SJSA1 (cell line): ENCODE measurements at places on chromosomes 1 and 21.

GRCh38 chr1:25871086-25871703 is 4.3 kb downstream of the PAQR7 start:
- no peak for DNase-seq
- H3K27ac ChIP-seq = no peak overlapping the region
- peaks cover 17% of the 10 kb centered on the region for H3K4me1 ChIP-seq
- no peaks in the 10 kb centered on the region for H3K36me3 ChIP-seq

DNA sequence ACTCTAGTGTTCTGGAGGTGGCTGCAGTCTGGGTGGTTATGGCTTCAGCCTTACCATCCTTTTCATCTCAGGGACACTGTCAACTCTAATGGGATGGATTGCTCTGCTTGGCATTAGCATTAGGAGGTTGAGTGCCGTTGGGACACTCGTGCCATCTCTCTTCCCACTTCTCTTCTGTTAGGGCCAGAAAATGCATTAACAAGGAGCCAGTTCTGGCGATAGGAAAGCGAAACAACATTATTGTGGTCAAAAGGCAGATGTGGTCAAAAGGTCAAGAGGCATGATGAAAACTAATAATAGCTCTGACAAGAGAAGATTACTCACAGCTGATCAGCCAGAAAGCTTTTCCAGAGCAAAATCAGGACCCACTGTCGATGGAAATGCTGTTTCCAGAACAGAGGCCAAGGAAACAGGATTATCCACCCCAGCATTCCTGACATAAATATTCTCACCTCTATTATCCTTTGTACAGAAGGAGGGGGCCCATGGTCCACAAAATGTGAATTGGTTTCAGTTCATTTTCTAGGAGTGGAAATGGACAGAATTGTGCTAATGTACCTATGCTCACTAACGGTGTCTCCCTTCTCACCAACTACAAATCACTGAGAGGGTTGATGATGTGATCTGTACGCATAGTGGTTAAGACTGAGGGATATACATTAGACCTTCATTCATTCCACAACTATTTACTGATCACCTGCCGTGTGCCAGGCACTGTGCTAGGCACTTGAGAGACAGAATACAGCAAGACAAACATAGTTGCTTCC is 72.0 kb downstream of the ST6GALNAC5 start:
- H3K27me3 ChIP-seq = no peaks in the 10 kb centered on the region

DNA sequence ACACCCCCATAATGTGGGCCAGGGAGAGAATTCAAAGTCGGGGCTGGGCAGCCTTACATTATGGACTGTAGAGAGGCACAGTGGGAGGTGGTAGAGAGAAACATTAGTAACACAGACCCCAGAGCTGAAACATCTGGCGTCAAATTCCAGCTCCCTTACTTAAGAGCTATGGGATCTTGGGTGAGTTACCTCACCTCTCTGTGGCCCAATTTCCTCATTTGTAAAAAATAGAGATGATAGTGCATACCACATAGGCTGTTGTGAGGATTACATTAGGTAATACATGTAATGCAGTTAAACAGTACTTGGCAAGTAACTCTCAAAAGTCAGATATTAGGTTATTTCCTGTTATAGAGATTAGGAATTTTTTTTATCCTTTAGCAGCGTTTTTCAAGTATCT is 160.5 kb upstream of the KIAA0040 start:
- no peaks in the 10 kb centered on the region for H3K4me1 ChIP-seq
- H3K4me3 ChIP-seq = no peak overlapping the region
- no peak overlapping the region for H3K27ac ChIP-seq
- H3K36me3 ChIP-seq = no peaks in the 10 kb centered on the region
- no peak for DNase-seq

GRCh38 chr1:178091986-178092745 is 1.7 kb upstream of the RASAL2 start:
- no peak for DNase-seq
- H3K36me3 ChIP-seq = peaks cover 21% of the 10 kb centered on the region
- H3K4me1 ChIP-seq = peaks cover 41% of the 10 kb centered on the region
- H3K4me3 ChIP-seq = peak overlapping the region; percentile 90

- H3K4me1 ChIP-seq = peaks cover 12% of the 10 kb centered on the region
- H3K36me3 ChIP-seq = no peaks in the 10 kb centered on the region; the same call in 1 of the 2 replicates
- no peak for DNase-seq
Measured at GRCh38 chr1:52751589-52752483, 25.6 kb downstream of the ZYG11B start.

GRCh38 chr1:29931477-29932175 is 695.3 kb downstream of the PTPRU start:
- H3K36me3 ChIP-seq = no peaks in the 10 kb centered on the region
- H3K27ac ChIP-seq = no peak overlapping the region
- peaks cover 7% of the 10 kb centered on the region; the same call in 1 of the 2 replicates for H3K27me3 ChIP-seq

DNA sequence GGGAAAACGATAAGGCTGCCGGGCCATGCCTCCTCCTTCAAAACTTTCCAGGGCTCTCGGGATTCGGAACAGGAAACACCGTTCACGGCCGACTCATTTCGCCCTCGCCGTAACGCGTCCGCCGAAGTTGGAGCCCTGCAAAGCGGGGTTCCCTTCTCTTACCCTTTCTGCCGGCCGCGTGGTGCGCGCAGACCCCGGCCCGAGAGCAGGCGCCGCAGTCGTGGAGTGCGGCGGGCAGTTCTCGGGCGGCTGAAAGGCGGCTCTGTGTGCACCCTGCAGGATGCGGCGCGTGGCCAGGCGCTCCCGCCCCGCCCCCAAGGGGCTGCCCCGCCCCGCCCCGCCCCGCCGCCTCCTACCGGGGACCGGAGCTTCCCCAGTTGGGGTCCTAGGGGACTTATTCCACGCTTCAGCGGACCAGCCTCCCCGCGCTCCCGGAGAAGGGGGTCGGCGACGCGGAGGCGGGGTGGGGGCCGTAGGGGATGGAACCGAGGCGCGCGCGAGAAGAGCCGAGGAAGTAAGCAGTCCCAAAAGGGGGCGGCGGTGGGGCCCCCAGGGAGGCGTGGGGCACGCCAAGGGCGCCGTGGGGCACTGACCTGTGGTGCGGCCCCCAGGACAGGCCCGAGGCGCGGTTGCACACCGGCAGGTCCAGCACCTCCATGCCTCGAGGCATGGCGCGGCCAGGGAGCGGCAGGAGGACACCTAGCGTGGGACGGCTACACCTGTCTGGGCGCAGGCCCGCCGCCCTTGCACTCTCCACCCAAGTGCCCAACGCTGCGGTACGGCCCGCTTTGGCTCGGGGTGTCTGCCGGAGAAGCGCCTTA is at the start of gene MCOLN2:
Gene MCOLN2 (minus strand): TSS at position 268 of the 821 bp plus-strand sequence. CDS start 241 bp downstream, at position 27.
- H3K36me3 ChIP-seq = no peaks in the 10 kb centered on the region
- DNase-seq = no peak
- peak within 1 kb of the TSS; percentile 45 for H3K4me3 ChIP-seq
- H3K4me1 ChIP-seq = peaks cover 8% of the 10 kb centered on the region
- H3K27me3 ChIP-seq = peaks cover 42% of the 10 kb centered on the region

- no peak for DNase-seq
- H3K36me3 ChIP-seq = no peaks in the 10 kb centered on the region
- H3K4me1 ChIP-seq = peaks cover 33% of the 10 kb centered on the region
- H3K27me3 ChIP-seq = no peaks in the 10 kb centered on the region
- no peak overlapping the region for H3K4me3 ChIP-seq
Measured at GRCh38 chr21:45436351-45437065, 31.5 kb downstream of the COL18A1 start.

GRCh38 chr1:158752155-158752712 is 2.3 kb upstream of the OR6K6 start:
- no peaks in the 10 kb centered on the region for H3K27me3 ChIP-seq
- no peak overlapping the region for H3K27ac ChIP-seq
- no peaks in the 10 kb centered on the region for H3K4me1 ChIP-seq
- DNase-seq = no peak

GRCh38 chr1:50196081-50196480 is 87.4 kb downstream of the ELAVL4 start:
- no peak overlapping the region for H3K4me3 ChIP-seq
- DNase-seq = no peak
- H3K27me3 ChIP-seq = peaks cover 3% of the 10 kb centered on the region; the same call in 1 of the 2 replicates
- no peaks in the 10 kb centered on the region for H3K36me3 ChIP-seq

DNA sequence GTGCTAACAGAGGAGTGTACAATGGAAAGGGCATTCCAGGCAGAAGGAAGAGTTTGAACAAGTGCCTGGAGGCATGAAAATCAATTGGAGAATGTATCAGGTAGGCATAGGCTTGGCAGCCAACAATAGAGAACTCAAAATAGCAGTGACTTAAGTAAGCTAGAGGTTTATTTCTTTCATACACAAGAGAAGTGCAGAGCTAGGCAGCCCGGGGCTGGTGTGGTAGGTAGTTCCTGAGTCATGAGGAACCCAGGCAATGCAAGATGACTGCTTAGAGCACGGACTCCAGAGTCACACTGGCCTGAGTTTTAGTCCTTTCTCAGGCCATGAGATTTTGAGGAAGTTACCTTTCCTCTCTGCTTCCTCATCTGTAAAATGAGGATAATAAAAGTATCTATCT is 74.8 kb upstream of the LRRN2 start:
- no peaks in the 10 kb centered on the region for H3K36me3 ChIP-seq
- DNase-seq = no peak
- no peak overlapping the region for H3K27ac ChIP-seq
- peaks cover 16% of the 10 kb centered on the region for H3K27me3 ChIP-seq

DNA sequence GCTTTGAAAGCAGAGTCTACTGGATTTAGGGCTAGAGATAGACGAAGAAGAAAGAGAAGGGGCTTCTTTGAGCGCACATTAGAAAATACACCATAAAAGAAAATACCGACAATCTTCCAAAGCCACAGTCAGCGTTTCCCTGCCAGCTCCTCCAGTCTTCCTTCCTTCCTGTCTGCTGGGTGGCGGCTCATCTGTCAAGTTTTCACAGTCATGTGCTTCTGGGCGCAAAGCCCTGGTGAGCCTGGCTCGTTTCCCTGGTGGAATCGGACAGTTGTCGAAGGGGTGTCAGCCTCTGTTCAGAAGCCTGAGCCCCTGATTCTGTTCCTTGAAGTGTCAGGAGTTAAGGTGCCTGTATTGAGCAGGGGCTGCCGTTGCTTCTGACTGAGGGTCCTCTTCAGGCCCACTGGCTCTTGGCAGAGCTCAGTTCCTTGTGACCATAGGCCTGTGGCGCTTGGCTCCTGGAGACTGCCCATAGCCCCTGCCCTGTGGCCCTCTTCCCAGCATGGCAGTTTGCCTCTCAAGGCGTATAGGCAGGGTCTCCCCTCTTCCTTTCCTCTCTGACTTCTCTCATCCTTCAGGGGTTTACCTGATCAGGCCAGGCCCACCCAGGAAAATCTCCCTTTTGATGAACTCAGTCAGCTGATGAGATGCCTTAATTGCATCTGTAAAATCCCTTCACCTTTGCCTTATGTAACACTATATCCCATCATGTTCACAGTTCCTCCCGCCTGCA is 58.6 kb downstream of the ADARB1 start:
- peaks cover 60% of the 10 kb centered on the region for H3K4me1 ChIP-seq
- no peak for DNase-seq
- no peak overlapping the region for H3K4me3 ChIP-seq
- no peaks in the 10 kb centered on the region for H3K36me3 ChIP-seq
- no peaks in the 10 kb centered on the region for H3K27me3 ChIP-seq

GRCh38 chr1:3078430-3078861 is 9.4 kb downstream of the PRDM16 start:
- DNase-seq = no peak
- no peak overlapping the region for H3K27ac ChIP-seq
- H3K4me3 ChIP-seq = no peak overlapping the region
- H3K36me3 ChIP-seq = no peaks in the 10 kb centered on the region
- no peaks in the 10 kb centered on the region for H3K4me1 ChIP-seq

- H3K4me3 ChIP-seq = no peak overlapping the region
- H3K27ac ChIP-seq = no peak overlapping the region
- no peaks in the 10 kb centered on the region for H3K36me3 ChIP-seq
- H3K4me1 ChIP-seq = no peaks in the 10 kb centered on the region
Measured at GRCh38 chr21:21232320-21232719, 234.1 kb downstream of the NCAM2 start.

DNA sequence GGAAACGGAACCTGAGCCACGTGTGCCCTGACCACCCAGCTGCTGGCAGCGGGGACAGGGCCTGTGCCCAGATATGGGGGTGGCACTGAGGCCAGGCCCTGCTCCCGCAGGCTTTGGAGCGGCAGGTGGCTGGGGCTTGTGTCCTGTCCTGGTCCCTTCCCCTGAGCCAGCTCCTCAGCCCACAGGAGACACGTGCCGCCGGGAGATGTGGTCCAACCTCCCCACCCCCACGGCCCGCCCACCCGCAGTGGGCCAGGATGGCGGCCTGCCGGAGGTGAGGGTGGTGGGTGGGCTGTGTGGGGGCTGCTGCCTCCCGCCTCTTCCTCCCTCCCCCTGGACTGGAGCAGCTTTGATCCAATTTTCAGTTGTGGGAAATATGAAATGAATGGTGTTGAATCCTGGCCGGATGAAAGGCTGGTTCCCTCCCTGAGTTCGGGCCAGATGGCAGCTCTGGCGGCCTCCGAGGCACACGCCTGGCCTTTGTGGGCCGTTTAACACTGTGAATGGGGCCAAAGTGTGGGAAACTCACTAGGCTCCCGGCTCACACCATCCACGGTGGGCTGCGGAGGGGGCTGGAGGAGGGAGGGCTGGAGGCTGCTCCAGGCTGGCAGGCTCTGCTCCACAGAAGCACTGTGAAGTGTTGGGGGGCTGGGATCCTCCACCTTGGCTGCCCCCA is 2.6 kb upstream of the HES5 start:
- no peak overlapping the region for H3K4me3 ChIP-seq
- no peak overlapping the region for H3K27ac ChIP-seq
- H3K27me3 ChIP-seq = 0 out of 2 replicates have a peak, but pooled peaks cover 2% of the 10 kb centered on the region
- no peak for DNase-seq

DNA sequence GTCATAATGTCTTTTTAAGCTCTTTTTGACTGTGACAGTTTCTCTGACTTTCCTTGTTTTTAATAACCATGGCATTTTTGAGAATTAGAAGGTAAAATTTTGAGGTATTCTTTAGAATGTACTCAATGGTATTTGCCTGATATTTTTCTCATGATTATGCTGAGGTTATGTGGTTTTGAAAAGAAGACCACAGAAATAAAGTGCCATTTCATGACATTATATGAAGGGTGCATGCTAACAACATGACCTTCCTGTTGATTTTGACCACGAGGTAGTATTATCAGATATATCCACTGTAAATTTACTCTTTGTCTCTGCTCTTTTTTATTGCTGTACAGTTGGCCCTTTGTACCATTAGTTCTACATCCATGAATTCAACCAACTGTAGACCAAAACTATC is 1418.5 kb downstream of the PLA2G4A start:
- no peak overlapping the region for H3K4me3 ChIP-seq
- H3K27ac ChIP-seq = no peak overlapping the region
- no peaks in the 10 kb centered on the region for H3K4me1 ChIP-seq
- DNase-seq = no peak
- H3K36me3 ChIP-seq = no peaks in the 10 kb centered on the region

- DNase-seq = no peak
- no peaks in the 10 kb centered on the region for H3K36me3 ChIP-seq
- peaks cover 63% of the 10 kb centered on the region for H3K4me1 ChIP-seq
- H3K4me3 ChIP-seq = no peak overlapping the region
Measured at GRCh38 chr21:34935898-34936297, 113.2 kb downstream of the RUNX1 start.

GRCh38 chr1:115719285-115719684 is 49.2 kb downstream of the CASQ2 start:
- H3K27ac ChIP-seq = no peak overlapping the region
- no peak overlapping the region for H3K4me3 ChIP-seq
- no peaks in the 10 kb centered on the region for H3K36me3 ChIP-seq
- no peaks in the 10 kb centered on the region for H3K4me1 ChIP-seq
- no peaks in the 10 kb centered on the region for H3K27me3 ChIP-seq
